ENCODE measurements at places on chromosomes 2 and 18. TPM values are rescaled to one million over a fixed set of nuclear protein-coding genes. Genes with fewer than 3 reads are reported as not detected.

ASB18 gene
- total RNA-seq = 1.6 TPM

ZNF521 gene
- 67.1 TPM for total RNA-seq

ERICH2 gene
- 1.6 TPM for total RNA-seq

DUSP19 gene
- 10.6 TPM for total RNA-seq

SERPINB2 gene
- total RNA-seq = 0.23 TPM

ALPI gene
- total RNA-seq = not detected

UGT1A5 gene
- total RNA-seq = not detected

TM4SF20 gene
- not detected for total RNA-seq

CREG2 gene
- 47.1 TPM for total RNA-seq

CYP27A1 gene
- 5.8 TPM for total RNA-seq

AKAIN1 gene
- total RNA-seq = not detected

DNAH6 gene
- 16.1 TPM for total RNA-seq

PAPOLG gene
- 50.3 TPM for total RNA-seq

SLC11A1 gene
- 3.5 TPM for total RNA-seq

C2orf92 gene
- 8.1 TPM for total RNA-seq

CD8A gene
- total RNA-seq = 1.6 TPM

GALNT13 gene
- 37.8 TPM for total RNA-seq

CRYGD gene
- 3.7 TPM for total RNA-seq

ANKRD53 gene
- 0.92 TPM for total RNA-seq

SLC4A5 gene
- 3.2 TPM for total RNA-seq

CFLAR gene
- total RNA-seq = 36.7 TPM

EGR4 gene
- 0.23 TPM for total RNA-seq

RPRM gene
- total RNA-seq = 21.5 TPM

PRR30 gene
- not detected for total RNA-seq

DPYSL5 gene
- 181 TPM for total RNA-seq

DYSF gene
- total RNA-seq = 1.8 TPM

CHRND gene
- 0.23 TPM for total RNA-seq

SLC4A3 gene
- total RNA-seq = 50.5 TPM

PAIP2B gene
- 20.3 TPM for total RNA-seq

TRIM43 gene
- not detected for total RNA-seq

FSHR gene
- total RNA-seq = 0.46 TPM

ZBTB7C gene
- 9.9 TPM for total RNA-seq
